ENCODE measurements at places on chromosomes 5 and 9.

- no peak for DNase-seq
Measured at GRCh38 chr5:58259685-58260152, 200.2 kb downstream of the PLK2 start.

DNA sequence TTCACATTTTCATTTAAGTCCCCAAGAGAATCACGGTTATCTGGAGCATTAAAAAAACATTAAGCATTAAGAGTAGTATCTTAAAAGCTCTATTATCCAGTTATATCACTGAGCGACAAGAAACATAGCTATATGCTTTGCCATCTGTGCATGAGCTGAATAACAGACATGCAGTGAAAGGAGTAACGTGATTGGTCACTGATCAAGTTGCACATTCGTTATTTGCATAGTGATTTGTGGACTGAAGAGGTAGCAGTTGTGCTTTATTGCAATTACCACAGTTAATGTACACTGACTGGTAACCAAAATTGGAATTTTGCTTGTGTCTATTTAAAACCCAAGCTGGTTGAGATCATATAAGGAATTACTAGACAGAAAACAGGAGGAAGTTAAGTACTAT, 107.4 kb downstream of the MCTP1 start:
- DNase-seq, result no peak

GRCh38 chr5:54905942-54906537, 79.4 kb downstream of the ESM1 start:
- DNase-seq, result peak; percentile 29

- no peak for DNase-seq
Measured at GRCh38 chr5:158880483-158881001, 219.2 kb downstream of the EBF1 start.

- no peak for DNase-seq
Measured at GRCh38 chr5:17267106-17267505, 49.7 kb downstream of the BASP1 start.

GRCh38 chr9:29150606-29151005, 1577.3 kb upstream of the C9orf72 start:
- DNase-seq, result no peak

GRCh38 chr9:114112778-114113584, 13.9 kb upstream of the KIF12 start:
- no peak for DNase-seq

GRCh38 chr9:128120061-128120740, 7.3 kb downstream of the PTGES2 start:
- no peak for DNase-seq

GRCh38 chr5:54390539-54391031, 64.9 kb upstream of the HSPB3 start:
- DNase-seq, result no peak

DNA sequence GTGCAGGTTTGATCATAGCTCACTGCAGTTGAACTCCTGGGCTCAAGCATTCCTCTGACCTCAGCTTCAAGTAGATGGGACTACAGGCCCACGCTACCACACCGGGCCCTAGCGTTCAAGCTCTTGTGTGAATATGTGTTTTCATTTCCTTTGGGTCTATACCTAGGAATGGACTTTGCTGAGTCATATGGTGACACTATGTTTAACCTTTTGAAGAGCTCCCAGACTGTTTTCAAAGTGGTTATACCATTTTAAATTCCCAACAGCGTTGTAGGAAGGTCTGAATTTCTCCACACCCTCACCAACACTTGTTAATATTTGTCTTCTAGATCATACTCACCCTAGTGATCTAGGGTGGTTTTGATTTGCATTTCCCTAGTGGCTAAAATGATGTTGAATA, 33.5 kb downstream of the FAF2 start:
- DNase-seq, result no peak

DNA sequence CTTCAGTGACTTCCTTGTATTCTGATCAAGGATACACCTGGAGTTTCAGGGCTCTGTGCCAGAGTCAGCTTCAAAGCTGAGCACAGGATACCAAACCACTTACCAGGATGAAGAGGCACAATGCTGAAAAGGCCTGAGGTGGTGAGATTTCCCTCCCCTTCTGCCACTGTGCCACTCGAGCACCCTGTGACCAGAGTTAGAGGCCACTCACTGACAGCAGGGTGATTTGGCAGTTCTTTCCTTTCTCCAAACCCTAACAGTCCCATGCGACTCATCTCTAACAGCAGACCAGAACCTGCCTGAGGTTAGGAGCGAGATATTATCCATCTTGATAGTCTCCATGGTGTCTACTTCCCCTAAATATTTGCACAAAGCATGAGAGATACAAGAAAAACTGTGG, 1.8 kb downstream of the PLGRKT start:
- no peak for DNase-seq

- DNase-seq, result no peak
Measured at GRCh38 chr5:14954616-14955343, 83.2 kb upstream of the ANKH start.

- no peak for DNase-seq
Measured at GRCh38 chr5:168851902-168852321, 272.7 kb upstream of the PANK3 start.

DNA sequence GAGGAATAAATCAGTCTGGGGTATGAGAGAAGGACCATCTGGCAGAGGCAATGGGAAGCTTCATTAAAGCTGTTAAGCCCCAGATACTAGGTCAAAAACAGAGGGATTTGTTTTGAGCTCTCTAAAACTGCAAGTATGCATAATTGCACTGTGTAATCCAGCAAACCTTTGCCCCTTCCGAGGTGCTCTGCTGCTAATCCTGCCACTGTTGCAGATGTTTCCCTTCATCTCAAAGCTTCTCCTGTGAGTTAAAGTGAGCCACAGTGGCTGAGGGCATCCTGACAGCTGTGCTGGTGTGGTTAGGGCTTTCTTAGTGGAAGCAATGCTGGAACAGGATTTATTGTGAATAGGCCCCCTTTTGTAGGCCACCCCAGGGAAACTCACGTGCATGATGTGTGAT, 160.3 kb upstream of the TRPC7 start:
- no peak for DNase-seq

DNA sequence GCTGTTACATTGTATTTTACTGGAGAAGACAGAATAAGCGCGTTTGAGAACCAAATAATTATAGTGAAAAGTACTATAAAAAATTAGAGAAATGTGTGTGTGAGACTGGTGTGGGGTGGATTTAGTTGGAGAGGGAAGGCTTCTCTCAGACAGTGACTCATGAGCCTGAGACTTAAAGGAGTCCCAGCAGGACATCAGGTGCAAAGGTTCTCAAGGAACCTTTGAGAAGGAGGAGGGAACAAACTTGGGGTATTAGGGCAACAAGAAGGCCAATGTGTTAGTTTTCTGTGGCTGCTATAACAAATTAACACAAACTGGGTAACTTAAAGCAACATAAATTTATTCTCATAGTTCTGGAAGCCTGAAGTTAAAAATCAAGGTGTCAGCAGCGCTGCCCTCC, 4.9 kb downstream of the DDX4 start:
- DNase-seq, result no peak

- DNase-seq, result no peak
Measured at GRCh38 chr5:108375768-108376167, 6.1 kb downstream of the FBXL17 start.

DNA sequence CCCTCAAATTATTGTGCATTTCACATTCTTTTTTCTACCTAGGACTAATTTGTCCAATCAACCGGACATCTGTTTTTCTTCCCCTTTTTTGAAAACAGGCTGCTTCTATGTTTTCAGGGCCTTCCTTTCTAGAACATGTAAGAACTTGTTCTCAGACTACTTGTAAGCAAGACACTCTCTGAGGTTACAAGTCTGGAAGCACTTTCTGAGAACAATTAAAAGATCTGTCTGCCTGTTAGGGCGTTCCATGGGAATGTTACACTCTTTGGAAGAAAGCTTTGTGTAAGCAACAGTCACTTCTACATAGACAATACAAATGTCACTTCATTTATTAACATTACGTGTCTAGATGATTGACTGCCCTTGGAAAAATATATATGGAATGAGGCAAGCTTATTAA, 50.9 kb upstream of the HSPB3 start:
- DNase-seq, result no peak

- no peak for DNase-seq
Measured at GRCh38 chr5:80625230-80625629, 29.2 kb upstream of the MSH3 start.

GRCh38 chr9:87073692-87074091, 126.4 kb upstream of the GAS1 start:
- DNase-seq, result no peak

DNA sequence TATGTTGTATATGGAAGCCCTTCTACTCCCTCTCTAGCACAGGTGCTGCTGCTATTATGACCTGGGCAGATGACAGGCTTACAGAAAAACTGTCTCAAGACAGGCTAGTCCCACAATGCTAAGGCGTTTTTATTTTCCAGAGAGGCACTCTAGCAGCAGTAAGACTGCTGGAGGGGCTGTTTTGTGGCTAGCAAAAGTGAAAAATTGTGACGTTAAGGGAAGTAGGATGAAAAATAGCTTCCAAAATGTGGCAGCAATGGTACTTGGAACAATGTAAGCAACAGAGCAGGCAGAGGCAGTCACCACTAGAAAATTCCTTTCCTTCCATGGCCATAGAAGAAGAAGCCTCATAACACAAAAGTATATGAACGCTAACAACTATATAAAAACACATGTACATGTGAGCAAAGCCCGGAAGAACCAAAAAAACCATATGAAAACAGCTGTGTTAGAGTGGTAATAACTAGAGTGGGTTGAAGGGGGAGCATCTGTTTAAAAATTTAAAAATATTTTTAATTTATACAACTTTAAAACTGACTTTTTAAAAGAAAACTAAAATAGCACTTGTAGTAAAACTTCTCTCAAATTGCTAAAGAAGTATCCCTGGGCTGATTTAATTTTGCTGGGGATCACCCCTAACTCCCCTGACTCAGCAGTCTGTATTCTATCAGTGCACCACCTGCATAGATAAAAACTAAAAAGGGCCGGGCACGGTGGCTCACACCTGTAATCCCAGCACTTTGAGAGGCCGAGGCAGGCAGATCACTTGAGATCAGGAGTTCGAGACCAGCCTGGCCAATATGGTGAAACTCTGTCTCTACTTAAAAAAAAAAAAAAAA, 30.6 kb downstream of the CLINT1 start:
- no peak for DNase-seq

DNA sequence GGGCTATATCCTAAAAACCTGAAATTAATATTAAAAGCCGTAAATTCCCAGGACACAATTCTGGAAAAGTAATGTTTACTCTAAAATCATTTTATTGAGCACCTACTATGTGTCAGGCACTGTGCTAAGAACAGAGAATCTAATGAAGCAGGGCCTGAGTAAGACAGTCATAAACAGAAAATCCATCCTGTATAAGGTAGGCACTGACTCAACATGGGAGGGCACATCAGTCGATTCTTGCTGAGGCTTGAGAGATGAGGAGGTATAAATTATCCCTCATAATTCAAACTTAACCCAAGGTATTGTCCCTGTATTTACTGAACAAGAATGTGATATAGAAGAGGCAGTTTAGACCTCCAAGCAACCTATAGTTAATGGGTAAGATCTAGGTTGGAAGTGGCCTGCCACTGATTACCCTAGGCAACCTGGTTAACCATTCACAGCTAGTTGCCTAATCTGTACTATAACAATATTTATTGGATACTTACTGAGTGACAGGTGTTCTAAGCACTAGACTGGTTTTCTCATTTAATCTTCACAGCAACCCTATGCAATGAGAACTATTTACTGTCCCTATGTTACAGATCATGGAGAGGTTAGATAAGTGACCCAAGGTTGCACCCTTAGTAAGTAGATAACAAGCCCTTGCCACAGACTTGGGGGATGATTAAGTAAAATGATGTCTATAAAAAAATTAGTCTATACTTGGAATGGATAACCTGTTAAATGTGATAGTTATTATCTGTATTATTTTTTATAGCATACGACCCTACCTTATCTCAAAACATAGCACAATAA, 317.7 kb downstream of the PDE4D start:
- DNase-seq, result no peak

DNA sequence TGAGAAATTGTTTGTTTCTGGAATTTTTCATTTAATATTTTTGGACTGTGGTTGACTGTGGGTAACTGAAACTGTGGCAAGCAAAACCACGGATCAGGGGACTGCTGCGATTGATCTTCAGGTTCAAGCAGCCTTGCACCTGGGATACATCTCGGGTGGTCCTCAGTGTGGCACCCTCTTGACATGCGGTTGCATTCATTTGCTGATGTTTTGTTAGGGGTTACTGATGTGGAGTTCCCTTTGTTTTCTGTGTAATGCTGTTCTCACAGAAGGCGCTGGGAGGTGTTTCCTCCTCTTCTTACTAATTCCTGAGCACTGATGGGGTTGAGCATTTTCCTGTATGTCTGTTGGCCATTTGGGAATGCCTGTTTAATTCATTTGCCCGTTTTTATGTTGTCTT, 60.4 kb downstream of the EHMT1 start:
- DNase-seq, result no peak
